Esophagus squamous epithelium (tissue), 5 donors: ENCODE measurements at places on chromosomes 1 and 21.

DNA sequence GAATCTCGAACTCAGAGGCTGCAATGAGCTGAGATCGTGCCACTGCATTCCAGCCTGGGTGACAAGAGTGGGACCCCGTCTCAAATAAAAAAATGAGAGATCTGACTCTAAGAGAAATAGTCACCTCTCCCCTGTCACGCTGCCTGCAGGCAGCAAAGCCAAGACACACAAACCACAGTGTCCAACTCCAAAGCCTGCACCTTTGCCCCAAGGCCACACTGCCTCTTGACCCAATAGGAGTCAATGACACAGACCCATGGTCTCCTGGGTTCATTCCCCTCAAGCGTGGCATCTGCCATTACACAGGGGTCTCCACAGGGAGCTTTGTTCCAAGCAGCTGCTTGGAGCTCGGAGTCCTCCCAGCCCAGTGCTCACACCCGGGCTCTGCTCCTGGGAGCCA, 46.3 kb downstream of the SLC9A1 start:
- no peak for DNase-seq

DNA sequence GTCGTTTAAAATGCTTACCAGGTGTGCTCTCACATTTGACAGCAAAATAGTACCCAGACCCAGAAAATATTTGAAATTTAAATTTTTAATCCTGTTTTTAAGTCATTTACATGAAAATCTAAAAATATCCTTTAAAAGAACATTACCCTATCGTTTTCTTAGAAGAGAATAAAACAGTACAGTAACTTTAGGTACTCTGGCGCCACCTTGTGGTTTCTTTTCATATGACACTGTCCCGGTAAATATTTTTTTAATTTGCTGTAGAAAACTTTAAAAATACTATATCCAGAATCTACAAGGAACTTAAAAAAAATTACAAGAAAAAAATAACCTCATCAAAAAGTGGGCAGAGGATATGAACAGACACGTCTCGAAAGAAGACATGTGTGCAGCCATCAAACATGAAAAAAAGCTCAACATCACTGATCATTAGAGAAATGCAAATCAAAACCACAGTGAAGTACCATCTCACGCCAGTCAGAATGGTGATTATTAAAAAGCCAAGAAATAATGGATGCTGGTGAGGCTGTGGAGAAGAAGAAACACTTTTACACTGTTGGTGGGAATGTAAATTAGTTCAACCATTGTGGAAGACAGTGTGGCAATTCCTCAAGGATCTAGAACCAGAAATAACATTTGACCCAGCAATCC, 129.2 kb downstream of the RGS21 start:
- no peak for DNase-seq

- DNase-seq, result no peak
Observed at GRCh38 chr1:159200769-159201168, 3.9 kb upstream of the ACKR1 start.

DNA sequence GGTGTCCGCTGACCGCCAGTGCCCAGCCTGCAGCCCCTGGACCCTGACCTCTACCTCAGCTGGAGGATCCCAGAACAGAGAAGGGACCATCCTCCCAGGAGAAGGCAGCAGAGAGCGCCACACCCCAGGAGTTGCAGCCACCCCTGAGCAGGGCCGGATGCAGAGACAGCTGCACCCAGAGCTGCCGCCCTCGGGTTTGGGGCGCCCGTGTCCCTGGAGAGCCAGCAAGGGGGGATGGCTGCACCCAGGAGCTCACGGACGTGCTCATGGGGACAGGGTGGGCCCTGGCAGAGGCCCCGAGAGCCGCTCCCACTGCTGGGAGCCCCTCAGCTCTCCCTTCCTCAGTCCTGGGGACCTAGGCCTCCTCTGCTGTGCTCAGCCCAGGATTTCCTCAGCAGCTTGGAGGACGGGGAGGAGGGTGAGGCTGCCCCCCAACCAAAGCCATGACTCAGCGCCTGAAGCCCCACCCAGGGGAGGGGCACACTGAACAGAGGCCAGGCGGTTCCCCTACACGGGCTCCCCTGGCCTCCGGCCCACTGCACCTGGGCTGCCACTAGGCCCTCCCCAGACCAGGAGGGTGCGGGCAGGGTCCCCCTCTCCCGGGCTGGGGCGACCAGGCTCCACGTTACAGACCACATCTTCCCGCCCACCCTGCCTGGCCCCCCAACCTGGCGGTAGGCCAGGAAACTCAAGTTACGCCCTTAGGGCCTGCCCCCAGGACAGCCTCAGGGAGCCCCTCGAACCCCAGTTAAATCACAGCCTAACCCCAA, 2.2 kb downstream of the ACAP3 start:
- DNase-seq, result peak; percentile 34

- DNase-seq, result no peak
Observed at GRCh38 chr1:73909043-73909562, 288.9 kb downstream of the LRRIQ3 start.

DNA sequence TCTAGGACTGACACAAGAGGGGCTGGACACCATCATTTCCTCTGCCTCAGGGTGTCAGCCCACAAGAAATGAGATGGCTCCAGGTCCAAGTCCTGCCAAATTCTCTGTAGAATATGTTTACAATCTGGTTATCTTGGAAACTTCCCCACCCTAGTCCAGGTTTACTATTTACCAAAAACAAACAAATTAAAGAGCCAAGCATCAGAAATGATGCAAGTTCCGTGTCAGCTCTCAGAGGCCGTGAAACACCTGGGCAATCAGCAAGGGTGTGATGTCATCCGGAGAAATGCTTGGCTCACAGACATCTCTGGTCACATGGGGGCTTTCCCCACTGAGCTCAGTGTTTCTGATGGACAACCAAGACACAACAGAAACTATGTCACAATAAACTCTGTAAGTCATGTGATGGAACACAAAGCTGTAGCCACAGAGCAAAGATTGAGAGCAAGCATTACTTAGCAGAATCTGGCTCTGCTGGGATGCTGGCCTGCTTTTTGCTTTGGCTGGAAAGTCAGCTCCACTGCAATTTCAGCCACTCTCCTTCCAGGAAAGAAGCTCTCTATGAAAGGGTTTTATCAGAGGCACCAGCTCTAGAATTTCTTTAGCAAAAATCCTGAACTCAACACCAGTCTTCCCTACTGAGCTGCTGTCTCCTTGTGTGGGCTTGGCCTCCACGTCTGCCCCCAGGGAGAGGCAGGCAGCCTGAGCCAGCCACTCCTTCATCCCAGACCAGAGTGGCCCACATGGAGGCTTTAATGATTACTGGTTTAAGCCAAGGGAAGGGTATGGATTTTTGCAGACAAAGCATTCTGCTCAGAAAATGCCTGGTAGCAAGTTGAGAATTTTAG, 55.9 kb downstream of the NENF start:
- no peak for DNase-seq

DNA sequence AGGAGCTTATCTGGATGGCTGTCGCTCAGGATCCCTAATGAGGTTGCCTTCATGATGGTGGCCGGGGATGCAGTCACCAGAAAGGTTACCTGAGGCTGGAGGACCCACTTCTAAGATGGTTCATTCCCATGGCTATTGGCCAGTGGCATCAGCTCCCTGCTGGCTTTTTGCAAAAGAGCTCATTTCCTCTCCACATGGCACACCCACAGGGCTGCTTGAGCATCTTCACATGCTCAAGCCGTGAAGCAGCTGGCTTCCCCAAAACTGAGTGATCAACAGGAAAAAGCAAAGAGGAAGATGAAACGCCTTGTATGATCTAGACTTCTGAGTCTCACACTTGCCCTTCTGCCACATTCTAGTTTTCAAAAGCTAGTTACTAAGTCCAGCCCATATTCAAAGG, 124.6 kb upstream of the CXADR start:
- DNase-seq, result no peak

DNA sequence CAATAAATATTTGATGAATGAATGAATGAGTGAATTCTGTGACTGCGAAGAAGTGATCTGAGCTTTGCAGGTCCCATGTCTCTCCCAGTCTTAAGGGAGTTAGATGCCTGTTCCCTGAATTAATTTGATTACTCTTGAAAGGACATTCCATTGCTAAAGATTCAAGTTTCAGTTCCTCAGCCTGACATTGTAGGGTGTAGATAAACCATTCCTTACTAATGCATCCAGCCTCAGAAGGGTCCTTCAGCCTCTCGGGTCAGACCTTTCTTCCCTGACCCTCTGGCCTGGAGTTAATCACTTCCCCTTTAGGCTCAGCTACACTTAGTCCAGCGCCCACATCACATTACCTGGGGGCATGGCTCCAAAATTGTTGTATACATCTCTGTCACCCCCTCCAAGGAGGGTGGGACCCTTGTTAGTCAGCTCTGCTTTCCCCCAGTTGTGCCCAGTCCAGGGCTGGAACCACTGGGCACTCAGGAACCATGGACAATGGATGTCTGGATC, 2.6 kb downstream of the INSRR start:
- DNase-seq, result no peak

DNA sequence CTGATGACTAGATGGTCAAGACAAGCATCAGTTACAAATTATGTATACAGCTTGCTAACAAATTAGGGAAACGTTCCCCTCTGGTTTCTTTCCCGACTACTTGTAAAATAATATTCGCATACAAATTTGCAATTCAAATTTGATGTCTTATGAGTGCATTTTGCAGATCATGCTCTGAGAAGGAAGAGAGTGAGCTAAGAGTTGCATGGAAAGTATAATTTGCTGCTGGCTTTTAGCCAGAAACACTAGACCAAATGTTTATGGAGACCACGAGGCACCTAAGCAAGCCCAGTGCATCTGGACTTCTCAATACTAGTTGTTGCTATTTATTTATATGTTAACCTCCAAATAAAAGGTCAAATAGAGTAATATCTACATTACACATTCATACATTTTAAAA, 216.0 kb downstream of the SMYD3 start:
- no peak for DNase-seq

DNA sequence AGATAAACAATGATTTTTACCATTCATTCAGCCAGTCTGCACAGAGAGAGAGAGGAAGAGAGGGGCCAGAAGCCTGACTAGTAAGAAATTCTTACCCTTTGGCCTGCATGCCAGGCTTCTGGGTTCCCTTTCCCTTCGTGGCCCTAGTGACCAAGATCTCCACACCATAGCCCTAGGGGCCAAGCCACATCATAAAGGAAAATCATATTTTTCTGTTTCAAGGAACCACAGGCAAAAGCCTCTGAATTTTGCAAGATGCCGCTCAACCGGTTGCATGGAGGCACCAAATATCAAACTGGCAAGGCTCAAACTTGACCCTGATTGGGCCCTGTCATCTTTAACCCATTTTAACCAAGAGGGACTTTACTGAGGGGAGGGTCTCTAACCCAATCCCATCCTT, 103.1 kb upstream of the SOX13 start:
- no peak for DNase-seq

- no peak for DNase-seq
Observed at GRCh38 chr21:21898801-21899200, 900.6 kb downstream of the NCAM2 start.

DNA sequence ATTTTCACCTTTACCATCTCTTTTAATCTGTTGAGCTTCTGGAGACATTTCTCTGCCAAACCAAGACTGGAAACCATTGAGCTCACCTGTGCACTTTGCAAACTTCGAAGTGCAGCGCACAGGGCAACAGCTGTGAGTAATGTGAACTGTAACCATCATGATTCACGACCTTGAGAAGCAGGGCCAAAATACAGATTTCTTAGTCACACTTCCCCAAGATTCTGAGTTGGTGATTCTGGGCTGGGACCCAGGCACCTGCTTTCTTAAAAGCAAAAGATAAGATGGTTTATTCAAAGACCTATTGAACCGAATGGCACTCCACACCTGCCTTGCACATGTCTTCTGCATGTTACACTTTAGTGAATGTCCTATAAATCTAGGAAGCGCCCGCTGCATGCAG, 10.2 kb downstream of the AGTRAP start:
- DNase-seq, result no peak

DNA sequence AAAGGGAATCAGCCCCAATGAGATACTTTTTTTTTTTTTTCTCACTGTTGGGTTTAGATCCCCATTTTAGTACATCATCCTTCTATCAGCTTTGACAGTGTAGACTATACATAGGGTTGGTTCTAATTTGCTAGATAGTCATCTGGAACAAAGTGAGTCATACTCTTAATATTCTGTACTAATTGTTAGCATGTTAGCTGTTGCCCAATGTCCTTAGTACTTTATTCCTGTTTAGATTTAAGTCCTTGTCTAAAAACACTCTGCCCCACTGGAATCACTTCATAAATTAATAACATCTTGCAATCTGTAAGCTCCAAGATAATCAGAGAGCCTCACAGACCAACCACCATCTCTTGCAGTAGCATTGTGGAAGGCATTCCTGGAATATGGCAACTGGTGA, 209.8 kb upstream of the KIAA0040 start:
- no peak for DNase-seq

DNA sequence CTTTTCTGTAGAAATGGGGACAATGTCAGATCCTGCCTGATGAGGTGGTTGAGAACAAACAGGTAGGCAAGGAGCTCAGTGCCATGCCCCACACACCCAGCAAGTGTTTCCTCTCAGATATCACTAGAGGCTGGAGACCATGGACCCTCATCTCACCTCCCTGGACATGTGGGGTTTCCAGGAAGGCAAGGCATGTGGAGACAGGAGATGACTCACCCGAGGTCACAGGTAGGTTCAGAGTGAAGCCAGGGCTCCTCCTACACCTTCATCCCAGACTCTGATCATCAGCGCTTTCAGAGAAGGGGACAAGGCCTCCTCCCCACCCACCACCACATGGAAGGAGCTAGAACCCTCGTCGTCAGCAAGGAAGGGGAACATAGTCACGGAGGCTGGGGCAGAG, 69.2 kb downstream of the MATN1 start:
- no peak for DNase-seq

DNA sequence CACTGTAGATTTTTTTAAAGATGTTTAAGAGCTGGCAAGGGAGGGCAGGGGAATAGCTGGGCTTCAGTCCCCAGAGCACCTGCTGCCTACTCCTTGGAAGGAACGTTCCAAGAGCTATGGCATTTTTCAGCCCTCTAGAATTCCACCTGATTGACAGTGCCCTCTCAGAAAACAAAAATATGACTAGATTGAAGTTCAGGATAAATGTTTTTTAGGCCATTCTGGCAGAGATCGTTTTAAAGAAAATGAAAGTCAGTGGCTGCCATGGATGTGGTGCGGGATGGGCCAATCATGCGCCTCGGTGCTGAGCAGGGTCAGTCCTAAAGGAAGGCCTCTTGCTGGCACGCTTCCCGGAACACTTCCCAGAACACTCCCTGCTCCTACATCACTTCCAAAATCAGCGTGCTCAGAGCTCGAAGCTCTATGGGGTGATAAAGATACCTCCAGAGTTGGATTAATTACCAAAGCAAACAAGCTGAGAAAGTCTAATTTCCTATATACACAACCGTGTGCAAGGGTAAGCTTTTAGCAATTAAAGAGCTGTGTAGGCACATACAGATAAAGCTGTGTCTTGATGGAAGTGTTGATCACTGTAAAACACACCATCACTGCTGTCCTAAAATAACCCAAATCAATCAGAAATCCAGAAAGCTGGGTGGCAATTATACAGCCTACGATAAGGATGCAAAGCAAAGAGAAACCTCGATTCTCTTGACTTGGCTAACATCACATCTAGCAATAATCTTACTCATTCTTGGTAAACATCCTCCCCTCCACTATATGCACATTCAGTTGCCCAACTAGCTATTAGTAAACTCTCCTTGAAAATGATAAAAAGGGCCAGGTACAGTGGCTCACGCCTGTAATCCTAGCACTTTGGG, 34.6 kb downstream of the TGFBR3 start:
- DNase-seq, result no peak
